ENCODE measurements at places on chromosomes 2 and 18.

GRCh38 chr2:43941966-43942365, 53.8 kb downstream of the LRPPRC start:
- DNase-seq: no peak

DNA sequence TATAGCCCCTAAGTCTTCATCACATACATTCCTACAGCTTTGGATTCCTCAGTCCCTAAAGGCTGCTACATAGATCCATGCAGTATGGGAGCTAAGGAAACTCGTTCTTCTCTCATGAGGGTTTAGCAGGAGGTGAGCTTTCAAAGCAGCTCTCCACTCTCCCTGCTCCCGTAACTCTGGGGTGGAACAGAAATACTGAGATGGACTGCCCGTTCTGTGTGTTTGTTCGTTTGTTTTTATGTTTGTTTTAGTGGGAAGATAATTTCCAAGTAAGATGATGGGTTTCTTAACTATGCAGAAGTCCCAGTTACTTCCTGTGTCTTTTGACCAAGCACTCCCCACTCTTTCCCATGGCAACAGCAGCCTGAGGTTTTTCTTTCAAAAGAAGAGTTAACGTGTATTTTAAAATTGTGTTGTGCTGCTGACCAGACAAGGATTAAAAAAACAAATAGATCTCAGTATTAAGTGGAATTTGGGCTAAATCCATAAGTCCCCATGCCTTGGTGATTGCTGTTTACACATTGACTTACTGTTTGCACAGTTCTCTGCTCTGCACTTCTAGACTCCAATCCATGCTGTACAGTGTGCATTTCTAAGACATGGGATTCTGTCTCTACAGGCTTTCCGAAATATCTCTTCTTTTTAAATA, 156.4 kb upstream of the SH3BP4 start:
- no peak for DNase-seq

DNA sequence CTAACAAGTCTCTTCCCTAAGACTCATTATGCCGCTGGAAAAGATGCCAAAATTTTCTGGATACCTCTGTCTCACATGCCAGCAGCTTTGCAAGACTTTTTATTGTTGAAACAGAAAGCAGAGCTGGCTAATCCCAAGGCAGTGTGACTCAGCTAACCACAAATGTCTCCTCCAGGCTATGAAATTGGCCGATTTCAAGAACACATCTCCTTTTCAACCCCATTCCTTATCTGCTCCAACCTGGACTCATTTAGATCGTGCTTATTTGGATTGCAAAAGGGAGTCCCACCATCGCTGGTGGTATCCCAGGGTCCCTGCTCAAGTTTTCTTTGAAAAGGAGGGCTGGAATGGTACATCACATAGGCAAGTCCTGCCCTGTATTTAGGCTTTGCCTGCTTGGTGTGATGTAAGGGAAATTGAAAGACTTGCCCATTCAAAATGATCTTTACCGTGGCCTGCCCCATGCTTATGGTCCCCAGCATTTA, 26.3 kb downstream of the DHRS9 start:
- no peak for DNase-seq

GRCh38 chr2:54254180-54254579, 1.8 kb downstream of the TSPYL6 start:
- DNase-seq: no peak

DNA sequence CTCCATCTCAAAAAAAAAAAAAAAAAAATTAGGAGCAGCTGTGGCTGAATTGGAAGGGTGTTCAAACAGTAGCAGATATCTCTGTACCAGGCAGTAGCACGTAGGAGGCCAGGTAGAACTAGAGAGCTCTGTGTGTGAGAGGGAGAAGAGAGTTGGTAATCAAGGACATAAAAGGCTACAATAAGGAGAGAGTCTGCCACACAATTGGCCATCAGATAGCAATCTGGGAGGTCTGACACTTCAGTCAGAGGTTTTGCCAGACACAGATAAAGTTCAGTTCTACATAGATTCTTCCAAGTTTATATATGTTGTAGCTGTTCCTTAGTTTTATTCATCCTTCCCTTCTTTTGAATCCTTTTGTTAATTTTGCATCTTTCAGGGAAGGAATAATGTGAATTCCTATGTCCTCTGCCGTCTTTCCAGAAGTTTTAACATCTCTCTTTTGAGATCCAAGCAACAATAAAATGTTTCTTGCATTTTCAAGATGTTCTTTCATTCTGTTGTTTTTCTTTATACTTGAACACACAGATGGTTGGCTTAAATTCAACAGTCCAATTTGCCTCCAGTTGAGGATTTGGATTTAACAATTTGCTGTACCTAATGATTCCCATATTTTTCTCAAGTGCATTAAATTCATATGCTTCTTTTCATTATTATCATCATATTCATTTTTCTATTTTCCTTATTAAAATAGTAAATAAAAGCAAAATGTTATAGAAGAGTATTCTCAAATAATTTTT, 600.3 kb upstream of the GCFC2 start:
- DNase-seq: no peak

DNA sequence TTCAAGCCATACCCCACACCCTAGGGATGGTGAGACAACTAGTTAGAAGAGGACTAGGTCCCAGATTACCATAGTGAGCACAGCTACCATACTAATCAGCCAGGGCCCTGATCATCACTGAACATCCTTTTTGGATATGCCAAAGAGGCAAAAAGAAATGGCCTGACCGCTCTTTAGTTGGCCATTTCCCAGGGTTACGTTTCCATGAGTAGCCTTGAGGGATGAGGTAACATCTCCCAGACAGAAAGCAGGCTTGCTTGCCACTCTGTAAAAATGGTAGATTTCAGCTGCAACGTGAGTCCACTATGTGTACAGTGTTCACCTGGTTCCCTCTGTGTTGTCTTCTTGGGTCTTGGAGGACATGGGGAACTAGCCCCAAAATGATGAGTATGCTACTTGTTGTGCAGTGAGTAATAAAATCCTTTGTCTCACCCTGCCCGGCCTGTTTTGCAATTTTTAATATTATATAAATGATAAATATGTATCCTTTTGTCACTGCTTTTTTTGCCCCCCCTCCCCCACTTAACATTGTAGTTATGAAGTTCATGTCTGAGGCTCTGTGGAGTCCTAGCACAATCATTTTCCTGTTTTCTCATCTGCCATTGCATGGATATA, 8.9 kb upstream of the GALM start:
- DNase-seq: no peak

DNA sequence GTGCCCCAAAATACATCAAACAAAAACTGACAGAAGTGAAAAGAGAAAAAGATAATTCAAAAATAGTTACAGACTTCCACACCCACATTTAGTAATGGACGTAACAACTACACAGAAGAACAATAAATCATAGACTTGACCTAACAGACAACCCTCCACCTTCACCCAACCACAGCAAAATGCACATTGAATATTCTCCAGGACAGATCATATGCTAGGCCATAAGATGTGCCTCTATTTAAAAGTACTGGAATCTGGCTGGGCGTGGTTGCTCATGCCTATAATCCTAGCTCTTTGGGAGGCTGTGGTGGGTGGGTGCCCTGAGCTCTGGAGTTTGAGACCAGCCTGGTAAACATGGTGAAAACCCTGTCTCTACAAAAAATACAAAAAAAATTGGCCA, 20.0 kb downstream of the SLC66A2 start:
- no peak for DNase-seq

GRCh38 chr18:34913837-34914661, 127.2 kb upstream of the MAPRE2 start:
- no peak for DNase-seq
